ENCODE measurements at places on chromosomes 2 and 18. TPM values are rescaled to one million over a fixed set of nuclear protein-coding genes. Genes with fewer than 3 reads are reported as not detected.

The SNED1 gene
- 0.11 TPM for total RNA-seq

The CNDP1 gene
- total RNA-seq: not detected

The BCL11A gene
- total RNA-seq: 41.6 TPM

The SLC16A14 gene
- 0.11 TPM for total RNA-seq

The CDH2 gene
- total RNA-seq: 10.3 TPM

The CCL20 gene
- total RNA-seq: 2.4 TPM

Measured in placental epithelial cell (primary cell).